Bronchus fibroblast of lung (primary cell): ENCODE measurements at places on chromosomes 12 and 14. TPM values are rescaled to one million over a fixed set of nuclear protein-coding genes. Genes with fewer than 3 reads are reported as not detected.

SVOP gene
- total RNA-seq = not detected in 2 replicates

SMOC1 gene
- total RNA-seq = 1.9 and 2.2 TPM in 2 replicates

BAG5 gene
- total RNA-seq = 14.4 and 15.6 TPM in 2 replicates

DPF3 gene
- 4.6 and 5.5 TPM in 2 replicates for total RNA-seq

TAS2R30 gene
- total RNA-seq = under 0.01 TPM in 1 of 2 replicates, not detected in the other

PAH gene
- not detected in 2 replicates for total RNA-seq

KCNC2 gene
- total RNA-seq = not detected in 2 replicates

KDM5A gene
- 19.6 and 22.7 TPM in 2 replicates for total RNA-seq

GALC gene
- total RNA-seq = 14.7 and 16.3 TPM in 2 replicates

ADSS1 gene
- 1.3 and 2.7 TPM in 2 replicates for total RNA-seq
